Stimulated activated CD8-positive, alpha-beta memory T cell treated with anti-CD3 and anti-CD28 coated beads, Interleukin-12 subunit alpha, Interleukin-12 subunit beta, amount 100 ng/mL, for 4 hours (primary cell): ENCODE measurements at places on chromosomes 12 and 14.

DNA sequence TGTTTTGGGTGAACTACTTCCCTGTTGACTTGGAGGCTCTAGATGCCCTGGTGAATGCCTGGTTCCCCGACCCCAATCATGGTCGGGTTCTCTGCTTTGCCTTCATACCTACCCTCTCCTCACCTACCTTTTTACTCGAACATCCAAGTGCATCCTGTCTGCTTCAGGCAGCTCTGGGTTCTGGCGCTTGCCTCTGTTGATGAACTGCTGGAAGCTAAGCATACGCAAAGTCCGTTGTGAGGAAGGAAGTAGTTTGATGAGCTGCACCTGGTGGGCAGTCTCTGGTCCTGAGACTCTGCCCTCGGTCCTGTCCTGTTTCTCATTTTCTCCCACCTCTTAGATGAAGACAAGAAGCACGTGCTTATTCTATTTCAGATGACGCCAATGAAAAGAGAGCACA is 13.6 kb downstream of the KCNH3 start:
- DNase-seq = no peak

DNA sequence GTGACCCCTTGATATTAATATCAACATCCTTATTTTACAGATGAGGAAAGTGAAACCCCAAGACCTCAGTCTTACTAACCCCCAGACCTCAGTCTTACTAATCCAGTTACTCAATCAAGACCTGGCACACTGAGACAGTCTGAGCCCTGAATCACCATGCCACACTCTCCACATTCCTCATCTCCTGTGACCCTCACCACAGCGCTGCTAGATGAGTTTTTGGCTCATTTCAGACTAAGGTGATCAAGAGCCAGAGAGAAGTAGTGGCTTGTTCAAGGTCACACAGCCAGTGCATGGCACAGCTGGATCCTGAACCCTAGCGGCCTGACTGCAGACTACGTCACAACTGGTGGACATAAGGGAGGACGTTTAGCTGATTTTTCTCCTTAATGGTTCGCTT is 579.2 kb downstream of the BCL11B start:
- DNase-seq = no peak

- no peak for DNase-seq
Measured at GRCh38 chr12:88092771-88093170, 49.1 kb downstream of the CEP290 start.

GRCh38 chr12:67056329-67056728 is 212.8 kb upstream of the CAND1 start:
- DNase-seq = no peak

GRCh38 chr12:89235189-89235993 is 116.9 kb downstream of the DUSP6 start:
- DNase-seq = no peak
